ENCODE measurements at places on chromosomes 13 and 19. TPM values are rescaled to one million over a fixed set of nuclear protein-coding genes. Genes with fewer than 3 reads are reported as not detected.

GRCh38 chr19:39182174-39182505 is 14.6 kb upstream of the NCCRP1 start:
- no peak for DNase-seq
- no peak overlapping the region for H3K4me3 ChIP-seq
- no peaks in the 10 kb centered on the region for H3K4me1 ChIP-seq
- peaks cover 36% of the 10 kb centered on the region for H3K36me3 ChIP-seq
- H3K27ac ChIP-seq: no peak overlapping the region

DNA sequence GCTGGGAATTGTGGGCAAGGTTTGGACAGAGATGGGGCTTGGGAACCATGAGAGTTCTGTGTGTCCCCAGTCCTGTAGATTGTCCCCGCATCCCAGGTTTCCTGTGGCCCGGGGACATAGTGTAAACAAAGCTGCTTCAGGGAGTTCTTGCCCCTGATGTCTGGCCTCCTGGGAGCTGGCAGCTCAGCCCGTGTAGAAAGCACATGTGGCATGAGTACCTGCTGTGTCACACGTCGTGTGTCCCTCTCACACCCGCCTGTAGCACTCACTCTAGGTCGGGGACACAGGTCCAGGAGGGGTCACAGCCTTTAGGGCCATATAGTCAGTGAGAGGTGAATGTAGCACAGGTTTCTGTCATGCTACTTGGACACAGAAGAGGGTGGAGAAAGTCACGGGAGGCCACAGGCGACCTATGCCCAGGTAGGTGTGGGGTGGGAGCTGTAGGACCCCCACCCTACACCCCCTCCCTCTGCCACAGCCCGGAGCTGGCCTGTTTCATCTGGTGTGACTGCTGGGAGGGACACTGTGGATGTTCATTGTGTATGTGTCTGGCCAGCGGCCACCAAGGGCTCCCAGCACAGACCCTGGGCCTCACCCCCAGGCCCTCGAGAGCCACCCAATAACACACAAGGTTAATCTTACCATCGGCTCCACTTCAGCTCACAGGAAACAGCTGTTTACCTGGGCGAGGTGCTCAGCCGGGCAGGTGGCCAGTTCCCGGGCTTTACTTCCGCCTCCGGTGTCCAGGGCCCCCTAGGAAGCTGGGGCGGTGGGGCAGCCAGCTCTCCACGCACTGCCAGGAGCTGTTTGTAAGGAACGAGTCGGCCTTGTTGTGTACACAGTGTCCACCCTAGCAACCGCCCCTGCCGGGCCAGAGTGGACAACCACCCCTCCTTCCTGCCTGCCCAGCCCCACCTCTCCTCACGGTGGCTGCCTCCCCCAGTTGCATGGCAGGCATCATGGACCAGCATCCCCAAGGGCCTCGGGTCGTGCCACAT is 49.7 kb downstream of the COMP start:
- no peaks in the 10 kb centered on the region for H3K27me3 ChIP-seq
- no peak overlapping the region for H3K4me3 ChIP-seq

The IRS2 gene
- polyA plus RNA-seq: 9.3 TPM

GRCh38 chr13:94174009-94174408 is 305.5 kb downstream of the DCT start:
- H3K27me3 ChIP-seq: no peaks in the 10 kb centered on the region
- H3K4me1 ChIP-seq: no peaks in the 10 kb centered on the region
- DNase-seq: no peak
- H3K4me3 ChIP-seq: no peak overlapping the region
- no peak overlapping the region for H3K27ac ChIP-seq
- H3K36me3 ChIP-seq: no peaks in the 10 kb centered on the region

The CEACAM8 gene
- 0.03 TPM for polyA plus RNA-seq
